Activated T-helper 9 cell treated with anti-CD3 and anti-CD28 coated beads, Interleukin-2, amount 50 U/mL, for 16 hours (primary cell): ENCODE measurements at places on chromosomes 12 and 14.

- no peak for DNase-seq
Measured at GRCh38 chr14:67940486-67941455, 121.2 kb downstream of the RAD51B start.

DNA sequence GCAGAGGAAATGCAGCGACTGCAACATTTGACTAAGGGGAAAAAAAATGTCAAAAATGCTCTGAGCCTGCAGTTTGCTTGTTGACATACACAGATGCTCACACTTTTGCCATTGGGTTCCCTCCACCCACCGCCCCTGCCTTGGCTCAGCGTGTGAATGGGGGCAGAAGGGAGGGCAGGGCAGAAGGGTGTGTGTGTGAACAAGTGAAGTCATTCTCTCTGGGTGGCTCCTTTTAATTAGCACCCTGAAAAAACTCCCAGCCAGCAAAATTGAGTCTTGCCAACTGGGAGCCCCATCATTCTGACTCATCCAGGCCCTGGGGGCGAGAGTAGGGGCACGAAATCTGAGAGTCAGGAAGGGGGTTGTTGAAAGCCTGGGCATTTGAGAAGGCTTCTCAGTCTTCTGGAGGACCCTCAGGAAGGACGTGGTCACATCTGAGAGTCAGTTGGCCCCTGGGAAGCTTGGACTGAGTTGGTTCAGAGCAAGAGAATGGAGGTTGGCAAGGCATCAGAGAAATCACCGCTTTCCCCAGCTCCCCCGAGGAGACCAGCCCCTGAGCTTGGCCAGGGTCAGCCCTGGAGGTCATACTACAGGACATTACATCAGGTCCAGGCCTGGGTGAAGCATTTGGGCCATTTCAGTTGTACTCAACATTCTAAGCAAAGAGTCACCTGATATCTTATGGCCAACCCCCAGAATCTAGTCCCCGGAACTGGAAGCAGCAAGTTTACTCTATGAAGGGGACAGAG, 22.7 kb upstream of the KRT78 start:
- no peak for DNase-seq

GRCh38 chr12:30437044-30437443, 258.6 kb downstream of the IPO8 start:
- no peak for DNase-seq

DNA sequence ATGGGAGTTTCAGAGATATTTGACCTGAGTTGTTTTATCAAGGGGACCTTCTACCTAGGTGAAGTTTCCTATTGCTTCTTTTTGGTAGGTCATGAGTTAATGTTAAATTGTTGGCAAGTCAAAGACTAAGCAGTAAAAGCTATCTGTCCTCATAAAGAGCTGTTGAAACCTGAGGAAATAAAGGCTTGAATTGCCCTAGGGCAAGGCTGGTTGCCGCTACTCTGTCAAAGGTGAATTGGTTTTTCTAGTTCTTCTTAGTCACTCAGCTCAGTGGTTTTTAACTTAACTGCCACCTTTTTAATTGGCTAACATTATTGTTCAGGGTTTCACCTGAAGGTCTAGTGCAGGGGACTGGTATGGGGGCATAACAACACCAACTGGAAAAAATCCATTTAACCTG, 441.6 kb upstream of the FBXO33 start:
- no peak for DNase-seq
